ENCODE measurements at places on chromosomes 1 and 21. TPM values are rescaled to one million over a fixed set of nuclear protein-coding genes. Genes with fewer than 3 reads are reported as not detected.

Gene CLIC6
- under 0.01 TPM for total RNA-seq

Gene RCC2
- total RNA-seq: 130 TPM

Gene OR2T35
- not detected for total RNA-seq

Gene IFNLR1
- under 0.01 TPM for total RNA-seq

Gene CADM3
- total RNA-seq: 12.3 TPM

Gene ANKRD65
- not detected for total RNA-seq

Gene LMNA
- total RNA-seq: 784 TPM

Gene KRTAP10-6
- not detected for total RNA-seq

Gene AIRE
- not detected for total RNA-seq

Gene CD1D
- 0.15 TPM for total RNA-seq

Gene PERM1
- not detected for total RNA-seq

Gene CD2
- total RNA-seq: not detected

Gene CYP4Z1
- total RNA-seq: not detected

Gene LAD1
- 0.34 TPM for total RNA-seq

Gene THBS3
- total RNA-seq: 9.1 TPM

Gene TMEM82
- not detected for total RNA-seq

All from melanocyte of skin (primary cell).